ENCODE measurements at places on chromosomes 5 and 9.

DNA sequence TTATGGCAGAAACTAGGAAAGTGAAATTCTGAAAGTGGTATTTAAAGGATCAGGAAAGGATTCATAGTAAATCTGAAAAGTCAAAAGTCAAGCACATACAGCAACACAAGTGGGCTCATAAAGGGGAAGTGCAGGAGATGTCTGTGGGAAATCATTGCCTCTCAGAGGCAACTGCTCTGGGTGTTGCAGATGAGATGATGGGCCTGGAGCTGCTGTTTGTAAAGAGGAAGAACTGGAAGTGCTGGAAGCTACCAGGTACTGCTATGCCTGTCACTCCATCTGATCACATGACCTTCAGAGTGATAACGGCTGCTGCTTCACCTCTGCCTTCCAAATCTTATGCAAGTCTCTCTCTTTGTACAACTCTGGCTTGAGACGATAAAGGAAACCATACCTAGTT, 55.9 kb downstream of the ADRB2 start:
- no peak for DNase-seq

- no peak for DNase-seq
Measured at GRCh38 chr9:4717815-4718214, 23.2 kb downstream of the AK3 start.

DNA sequence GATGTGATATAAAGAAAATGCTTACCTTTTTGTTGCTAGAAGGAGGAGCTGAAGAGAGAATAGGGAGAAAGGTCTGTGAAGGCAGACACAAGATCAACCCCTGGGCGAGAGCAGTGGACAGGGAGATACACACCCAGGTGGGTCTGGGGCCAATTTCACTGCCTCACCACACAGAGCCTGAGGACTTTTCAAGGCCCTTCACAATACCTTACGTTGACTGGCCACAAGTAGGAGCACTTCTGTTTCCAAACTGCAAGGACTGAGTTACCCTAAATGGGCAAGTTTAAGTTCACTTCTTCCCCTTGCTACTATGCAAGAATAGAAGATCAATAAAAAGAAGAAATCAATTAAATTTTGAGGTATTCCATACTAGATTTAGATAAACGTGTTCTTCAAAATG, 174.5 kb upstream of the SLC12A2 start:
- DNase-seq, result peak; percentile 15

DNA sequence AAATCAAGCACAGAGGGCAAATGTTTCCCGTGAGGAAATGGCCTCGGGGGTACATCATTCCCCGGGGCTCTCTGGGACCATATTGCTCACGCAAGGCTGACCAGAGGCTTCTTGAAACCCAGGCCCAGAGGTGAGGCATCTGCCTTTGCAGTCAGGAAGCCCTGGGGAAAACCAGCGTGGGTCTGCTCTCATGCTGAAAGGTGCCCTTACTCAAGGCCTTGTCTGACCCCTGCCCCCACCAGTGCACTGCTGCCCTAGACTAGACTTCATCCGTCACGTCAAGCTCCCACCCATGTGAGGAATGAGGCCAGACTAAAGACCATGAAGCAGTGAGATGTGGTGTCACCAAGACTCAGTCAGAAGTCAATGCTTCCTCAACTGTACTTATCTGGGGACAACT, 66.1 kb downstream of the PAX5 start:
- no peak for DNase-seq

GRCh38 chr5:66406761-66407336, 189.3 kb upstream of the MAST4 start:
- no peak for DNase-seq

DNA sequence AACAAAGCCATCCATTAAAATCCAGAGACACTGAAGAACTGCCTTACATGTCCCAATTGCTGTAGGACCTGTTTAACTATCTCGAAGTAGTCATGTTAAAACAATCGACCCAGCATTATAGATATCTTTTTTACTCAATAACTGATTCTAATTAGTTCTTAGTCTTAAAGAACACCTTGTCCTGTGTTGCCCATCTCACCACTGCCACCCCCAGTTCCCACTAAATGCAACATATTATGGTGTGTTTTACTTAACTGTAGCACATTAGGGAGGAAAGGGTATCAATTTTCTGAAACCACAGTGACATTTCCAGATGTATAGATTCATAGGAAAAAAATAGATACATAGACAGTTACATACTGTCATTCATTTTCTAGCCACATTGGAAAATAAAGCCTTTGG, 221.2 kb downstream of the MEF2C start:
- no peak for DNase-seq

- DNase-seq, result peak; percentile 27
Measured at GRCh38 chr5:112174959-112175594, 244.0 kb downstream of the EPB41L4A start.

DNA sequence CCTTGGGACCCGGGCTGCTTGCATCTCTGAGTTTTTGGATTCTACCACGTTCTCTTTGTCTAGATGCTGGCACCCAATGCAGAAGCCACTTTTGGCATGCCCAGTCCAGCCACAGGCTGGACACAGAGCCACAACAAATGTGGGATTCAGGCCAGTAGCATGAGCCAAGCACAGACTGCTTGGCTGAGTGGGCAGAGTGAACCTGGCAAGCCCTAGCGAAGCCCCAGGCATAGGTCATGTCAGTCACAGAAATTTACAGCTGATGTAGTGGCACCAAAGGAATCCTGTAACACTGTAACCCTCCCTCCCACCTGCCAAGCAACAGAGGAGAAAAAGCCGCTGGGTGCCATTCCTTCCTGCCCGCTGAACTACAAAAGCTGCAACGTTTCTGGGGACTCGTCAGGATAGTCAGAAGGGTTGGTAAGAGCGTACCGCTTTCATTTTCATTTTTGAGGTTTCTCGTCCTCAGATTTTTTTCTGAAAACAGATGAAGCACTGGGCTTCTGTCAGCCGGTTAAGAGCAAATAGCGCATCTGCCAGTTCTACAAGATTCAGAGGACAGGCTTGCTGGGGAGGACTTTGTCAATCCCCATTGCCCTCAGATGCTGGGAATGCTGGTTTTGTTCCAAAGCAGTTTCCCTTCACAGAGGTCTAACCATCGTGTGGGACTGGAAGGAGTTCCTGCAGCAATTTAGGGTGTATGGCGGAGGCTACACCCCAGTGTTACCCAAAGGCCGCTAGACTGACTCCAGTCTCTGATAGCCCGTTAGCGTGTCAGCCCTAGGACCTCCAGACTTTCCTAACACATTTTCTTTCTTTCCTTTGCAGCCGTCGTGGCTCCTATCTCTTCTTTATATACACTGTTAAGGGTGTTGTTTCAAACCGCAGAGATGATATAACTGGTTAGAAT, 399.0 kb downstream of the HTR1A start:
- DNase-seq, result no peak

- no peak for DNase-seq
Measured at GRCh38 chr5:176389135-176390123, 878 bp downstream of the HIGD2A start.

- DNase-seq, result no peak
Measured at GRCh38 chr9:25935188-25935587, 256.9 kb upstream of the TUSC1 start.

DNA sequence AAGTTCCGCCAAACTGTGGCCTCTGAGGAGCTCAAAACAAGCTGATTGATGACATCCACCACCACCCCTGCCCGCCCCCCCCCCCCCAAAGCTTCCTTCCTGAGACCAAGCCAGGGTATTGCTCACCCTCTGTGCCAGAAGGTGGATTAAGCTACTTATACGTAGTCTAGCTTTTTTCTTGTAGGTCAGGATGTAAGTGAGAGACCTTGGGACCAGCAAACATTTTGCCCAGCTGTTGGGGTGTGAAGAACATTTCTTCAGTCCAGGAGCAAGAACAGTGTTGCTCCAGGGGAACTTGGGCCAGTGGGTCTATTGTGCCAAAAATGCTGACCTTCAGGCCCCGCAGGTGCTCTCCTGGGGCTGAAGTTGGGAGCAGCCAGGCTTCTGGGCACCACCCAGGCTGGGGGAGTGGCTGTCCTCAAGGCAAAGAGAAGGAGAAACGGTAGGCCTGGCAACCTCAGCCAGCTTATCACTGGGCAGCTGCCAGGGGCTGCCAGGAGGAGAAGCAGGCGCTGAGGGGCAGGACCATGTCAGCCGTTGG, 18.0 kb downstream of the NEURL1B start:
- DNase-seq, result no peak

GRCh38 chr5:137935694-137936093, 46.4 kb downstream of the PKD2L2 start:
- DNase-seq, result no peak

GRCh38 chr9:91677822-91678436, 254.3 kb upstream of the NFIL3 start:
- DNase-seq, result no peak

DNA sequence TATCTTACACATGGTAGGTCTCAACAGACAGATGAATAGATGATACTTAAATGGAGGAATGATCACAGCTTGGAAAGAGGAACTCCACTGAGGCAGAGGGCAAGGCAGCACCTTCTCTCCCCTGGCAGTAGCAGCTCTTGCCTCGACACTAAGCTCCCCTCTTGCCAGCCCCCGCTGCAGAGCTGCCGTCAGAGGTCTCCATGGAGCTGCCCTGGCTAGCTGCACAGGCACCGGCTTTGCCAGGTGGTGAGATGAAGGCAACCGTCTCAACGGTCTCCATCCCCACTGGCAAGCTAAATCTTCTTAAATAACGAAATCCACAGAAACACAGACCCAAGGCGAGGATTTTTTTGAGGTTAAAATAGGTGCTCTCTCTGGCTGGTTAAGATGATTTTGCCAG, 81.2 kb downstream of the CRB2 start:
- DNase-seq, result no peak

- DNase-seq, result no peak
Measured at GRCh38 chr5:76257897-76258296, 145.2 kb upstream of the IQGAP2 start.

DNA sequence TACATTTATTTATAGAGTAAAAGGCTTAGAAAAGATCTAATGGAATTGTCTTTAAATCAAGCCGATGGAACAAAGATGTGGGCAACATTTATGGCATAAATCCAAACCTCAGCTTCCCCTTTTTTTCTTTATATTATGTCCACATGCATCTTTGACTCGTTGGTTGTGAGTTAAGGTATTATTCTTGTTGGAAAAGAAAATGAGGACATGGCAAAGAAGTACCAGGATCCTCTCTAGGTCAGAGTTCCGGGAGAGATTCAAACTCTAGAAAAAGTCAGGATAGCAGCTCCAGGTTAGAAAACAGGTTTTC, 508 bp upstream of the NME5 start:
- no peak for DNase-seq

DNA sequence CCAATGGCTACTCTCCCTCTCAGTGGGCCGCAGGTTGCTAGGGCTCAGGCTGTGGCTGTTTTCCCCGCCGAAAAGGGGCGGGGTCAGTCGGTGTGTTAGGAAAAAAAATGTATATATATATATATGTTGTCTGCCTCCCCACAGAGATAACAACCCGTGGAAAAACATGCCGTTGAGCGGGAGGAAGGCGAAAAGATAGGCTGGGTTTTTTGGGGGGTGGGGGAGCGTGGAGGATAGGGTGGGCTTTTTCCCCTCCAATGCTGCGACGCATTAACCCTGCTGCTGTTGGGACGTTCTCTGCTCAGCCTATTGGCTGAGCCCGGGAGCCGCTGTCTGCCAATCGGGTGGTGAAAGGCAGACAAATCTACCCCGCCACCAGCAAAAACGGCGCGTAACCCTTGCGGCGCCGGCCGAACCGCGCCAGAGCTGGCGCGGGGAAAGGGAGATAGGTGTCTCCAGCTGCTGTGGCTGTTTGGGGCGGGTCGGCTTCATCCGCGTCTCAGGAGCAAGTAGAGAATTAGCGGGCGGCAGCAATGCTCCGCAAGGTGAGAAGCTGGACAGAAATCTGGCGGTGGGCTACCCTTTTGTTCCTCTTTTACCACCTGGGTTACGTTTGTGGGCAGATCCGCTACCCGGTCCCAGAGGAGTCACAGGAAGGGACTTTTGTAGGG, at the start of gene PCDHGC4:
Gene PCDHGC4 (plus strand): TSS at position 390 of the 671 bp plus-strand sequence. CDS start 144 bp downstream, at position 534.
- no peak for DNase-seq

DNA sequence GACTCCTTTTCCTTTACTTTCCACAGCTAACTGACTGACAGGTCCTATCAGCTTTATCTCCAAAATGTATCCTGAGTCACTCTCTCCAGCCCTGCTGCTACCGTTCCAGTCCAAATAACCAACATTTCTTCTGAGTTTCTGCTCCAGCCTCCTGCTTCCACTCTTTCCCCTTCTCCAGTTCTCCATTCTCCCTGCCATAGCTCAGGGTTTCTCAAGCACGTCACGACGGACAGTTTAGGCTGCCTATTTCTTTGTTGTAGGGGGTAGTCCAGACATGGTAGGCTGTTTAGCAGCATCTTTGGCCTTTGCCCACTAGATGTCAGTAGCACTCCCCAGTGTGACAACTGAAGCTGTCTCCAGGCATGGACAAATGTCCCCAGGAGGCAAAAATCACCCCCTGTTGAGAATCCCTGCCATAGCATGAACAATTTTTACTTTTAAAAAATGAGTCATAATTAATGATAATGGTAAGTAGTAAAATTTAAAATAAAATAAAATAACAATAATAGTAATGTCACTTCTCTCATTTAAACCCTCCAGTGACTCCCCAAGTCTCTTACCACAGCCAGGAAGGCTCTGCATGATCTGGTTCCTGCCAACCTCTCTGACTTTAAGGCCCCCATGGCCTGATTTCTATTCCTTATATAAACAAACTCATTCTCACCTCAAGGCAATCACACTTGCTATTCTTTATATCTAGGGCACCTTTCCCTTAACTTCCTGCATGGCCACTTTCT, 105.4 kb upstream of the FER start:
- peak; percentile 40 for DNase-seq

GRCh38 chr9:84297162-84297821, 43.3 kb downstream of the SLC28A3 start:
- no peak for DNase-seq

DNA sequence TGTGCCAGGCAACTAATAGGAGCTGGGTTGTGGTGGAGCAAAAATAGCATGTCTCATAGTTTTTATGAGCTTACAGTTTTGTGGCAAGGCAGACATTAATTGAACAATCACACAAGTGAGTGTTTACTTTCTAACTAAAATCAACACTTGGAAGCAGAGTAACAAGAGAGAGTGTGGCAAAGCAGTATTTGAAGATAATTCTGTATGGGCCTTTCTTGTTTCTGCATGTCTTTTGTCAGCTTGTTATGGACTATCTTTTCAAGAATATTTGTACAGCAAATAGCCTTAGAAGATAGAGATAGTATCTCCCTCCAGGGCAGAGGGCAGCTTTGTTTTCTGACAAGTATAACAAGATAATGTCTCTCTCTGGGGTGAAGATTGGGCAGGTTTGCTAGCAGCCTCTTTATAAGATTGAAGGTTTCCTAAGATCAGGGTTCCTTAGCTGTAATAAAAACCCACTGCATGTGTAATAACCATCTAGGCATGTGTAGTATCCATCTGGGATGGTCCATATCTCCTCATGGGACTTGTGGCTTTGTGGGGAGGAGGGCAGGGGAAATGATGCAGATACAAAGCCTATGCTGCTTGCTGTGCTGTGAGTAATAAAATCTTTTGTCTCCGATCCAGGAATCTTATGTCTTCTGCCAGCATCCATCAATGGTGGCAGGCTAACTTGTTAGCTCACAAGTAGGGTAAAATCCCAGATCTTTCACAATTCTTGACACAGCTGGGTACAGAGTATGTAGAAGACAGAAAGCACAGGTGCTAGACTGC, 479.9 kb downstream of the KDM4C start:
- peak; percentile 32 for DNase-seq
